ENCODE measurements at places on chromosomes 16 and 17.

DNA sequence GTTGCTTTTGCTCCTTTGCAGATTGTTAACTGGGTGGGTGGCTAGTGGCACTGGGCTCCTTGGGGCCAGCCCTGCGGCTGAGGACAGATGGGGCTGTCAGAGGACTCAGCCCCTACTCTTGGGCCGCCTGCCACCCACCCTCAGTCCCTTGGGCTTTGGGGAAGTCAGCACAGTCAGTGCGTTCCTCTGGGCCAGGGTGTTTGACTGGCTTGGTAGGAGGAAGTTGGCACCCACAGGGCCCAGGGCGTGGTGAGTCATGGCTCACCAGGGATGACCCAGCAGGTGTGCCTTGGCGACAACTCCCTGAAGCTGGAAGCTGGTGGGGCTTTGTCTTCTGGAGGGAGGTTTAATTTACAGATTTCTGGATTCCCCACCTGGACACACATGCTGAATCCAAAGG, 32.4 kb downstream of the HAPSTR1 start:
- no peak for DNase-seq

- peak; percentile 97 for DNase-seq
Observed at GRCh38 chr16:29811170-29811895, 660 bp upstream of the PRRT2 start.

GRCh38 chr17:6232732-6233101, 162.5 kb downstream of the WSCD1 start:
- peak; percentile 60 for DNase-seq

DNA sequence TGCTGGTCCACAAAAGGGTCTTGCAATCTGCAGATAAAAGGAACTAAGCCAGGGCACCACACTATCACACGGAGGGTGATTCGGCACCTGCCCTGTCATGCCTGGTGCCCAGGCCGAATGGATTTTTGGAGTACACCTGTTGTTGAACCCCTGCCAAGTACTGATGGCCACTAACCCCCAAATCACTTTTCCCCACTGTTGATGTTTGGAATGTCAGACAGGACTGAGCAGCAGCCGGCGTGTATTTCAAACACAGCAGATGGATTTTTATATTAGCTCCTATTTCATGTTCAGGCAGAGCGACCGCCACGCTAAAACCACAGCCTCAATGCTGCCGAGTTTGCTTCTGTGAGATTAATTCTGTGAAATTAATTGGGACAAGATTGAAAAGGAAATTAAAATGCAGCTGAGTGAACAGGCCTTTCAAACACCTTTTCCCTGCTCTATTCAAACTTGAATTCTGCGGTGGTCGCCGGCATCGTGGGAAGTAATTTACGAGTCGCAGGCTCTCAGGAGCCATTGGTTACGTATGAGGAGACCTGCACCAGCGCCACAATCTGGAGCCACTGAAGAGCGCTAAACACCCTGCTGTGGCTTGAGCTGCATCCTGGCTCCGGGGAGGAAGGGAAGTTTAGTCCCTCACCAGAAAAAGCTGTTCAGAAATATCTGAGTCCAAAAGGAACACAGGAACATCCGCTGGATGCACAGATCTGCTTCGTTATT, 48.5 kb downstream of the SNX11 start:
- no peak for DNase-seq

- peak; percentile 91 for DNase-seq
Observed at GRCh38 chr17:48048384-48049126, 396 bp downstream of the NFE2L1 start.

- no peak for DNase-seq
Observed at GRCh38 chr17:7177954-7178477, 1.2 kb downstream of the ASGR1 start.

DNA sequence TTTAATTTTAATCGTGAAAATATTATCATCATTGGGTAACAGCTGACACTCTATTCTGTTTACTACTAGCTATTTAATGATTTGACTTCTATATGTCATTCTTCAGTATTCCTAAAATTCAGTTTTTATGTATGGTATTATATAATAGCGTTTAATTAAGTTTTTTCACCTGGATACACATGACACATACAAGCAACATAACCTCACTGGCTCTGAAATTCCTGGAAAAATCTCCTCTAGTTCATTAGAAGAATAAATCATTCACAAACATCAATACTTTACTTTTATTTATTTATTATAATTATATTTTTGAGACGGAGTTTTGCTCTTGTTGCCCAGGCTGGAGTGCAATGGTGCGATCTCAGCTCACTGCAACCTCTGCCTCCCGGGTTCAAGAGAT, 44.0 kb downstream of the AKAP10 start:
- DNase-seq: no peak

DNA sequence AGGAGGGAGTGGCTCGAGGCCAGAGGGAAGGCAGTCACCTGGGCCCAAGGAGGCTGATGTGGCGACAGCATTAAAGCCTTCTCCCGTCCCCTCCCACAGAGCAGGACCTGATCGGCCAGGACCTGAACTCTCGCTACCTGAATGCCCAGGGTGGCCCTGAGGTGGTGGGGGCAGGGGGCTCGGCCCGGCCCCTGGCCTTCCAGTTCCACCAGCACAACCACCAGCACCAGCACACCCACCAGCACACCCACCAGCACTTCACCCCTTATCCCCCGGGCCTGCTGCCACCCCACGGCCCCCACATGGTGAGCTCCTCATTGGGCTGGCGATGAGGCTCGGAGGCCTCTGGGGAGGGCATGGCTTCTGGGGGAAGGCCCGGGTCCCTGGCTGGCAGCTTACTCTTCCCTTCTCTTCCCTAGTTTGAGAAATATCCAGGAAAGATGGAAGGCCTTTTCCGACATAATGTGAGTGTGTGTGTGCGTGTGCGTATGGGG, 6.4 kb downstream of the FBRS start:
- DNase-seq: no peak

GRCh38 chr16:83136924-83137323, 510.2 kb downstream of the CDH13 start:
- DNase-seq: no peak

- DNase-seq: no peak
Observed at GRCh38 chr16:31348579-31348978, 6.4 kb upstream of the ITGAX start.

GRCh38 chr17:48908853-48909394, 717 bp downstream of the UBE2Z start:
- peak; percentile 92 for DNase-seq

- DNase-seq: peak; percentile 63
Observed at GRCh38 chr16:55810451-55810961, 22.4 kb downstream of the CES1 start.

GRCh38 chr17:29590411-29591145, 1.1 kb upstream of the GIT1 start:
- DNase-seq: no peak

DNA sequence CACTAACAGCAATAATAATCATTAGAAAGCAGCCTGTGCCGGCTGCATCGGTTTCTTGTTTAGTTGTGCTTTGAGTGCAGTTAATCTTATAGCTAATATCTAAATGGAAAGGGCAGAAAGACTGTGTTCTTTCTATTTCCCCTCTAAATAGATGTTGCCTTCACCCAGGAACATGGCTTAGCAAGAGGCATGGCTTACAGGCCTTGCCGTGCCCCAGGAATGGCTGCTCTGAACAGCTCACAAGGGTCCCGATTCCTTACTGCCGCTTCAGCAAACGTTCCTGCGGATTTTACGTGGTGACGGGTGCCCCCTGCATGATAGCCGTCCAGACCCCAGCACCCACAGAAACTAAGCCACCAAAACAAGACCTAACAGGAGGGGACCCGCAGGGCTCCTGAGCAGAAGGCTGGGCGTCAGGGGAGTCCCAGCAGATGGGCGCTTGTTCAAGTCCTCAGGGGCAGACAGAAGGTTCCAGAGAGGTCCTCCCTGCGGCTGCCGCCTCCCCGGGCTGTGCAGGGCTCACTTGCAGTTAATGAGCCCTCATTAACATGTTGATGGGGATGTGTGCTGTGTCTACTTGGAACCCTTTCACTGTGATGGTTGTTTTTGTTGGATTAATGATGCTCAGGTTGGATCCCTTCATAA, 52.5 kb upstream of the ENPP7 start:
- no peak for DNase-seq

GRCh38 chr17:79314617-79315357, 240.2 kb downstream of the ENGASE start:
- no peak for DNase-seq

DNA sequence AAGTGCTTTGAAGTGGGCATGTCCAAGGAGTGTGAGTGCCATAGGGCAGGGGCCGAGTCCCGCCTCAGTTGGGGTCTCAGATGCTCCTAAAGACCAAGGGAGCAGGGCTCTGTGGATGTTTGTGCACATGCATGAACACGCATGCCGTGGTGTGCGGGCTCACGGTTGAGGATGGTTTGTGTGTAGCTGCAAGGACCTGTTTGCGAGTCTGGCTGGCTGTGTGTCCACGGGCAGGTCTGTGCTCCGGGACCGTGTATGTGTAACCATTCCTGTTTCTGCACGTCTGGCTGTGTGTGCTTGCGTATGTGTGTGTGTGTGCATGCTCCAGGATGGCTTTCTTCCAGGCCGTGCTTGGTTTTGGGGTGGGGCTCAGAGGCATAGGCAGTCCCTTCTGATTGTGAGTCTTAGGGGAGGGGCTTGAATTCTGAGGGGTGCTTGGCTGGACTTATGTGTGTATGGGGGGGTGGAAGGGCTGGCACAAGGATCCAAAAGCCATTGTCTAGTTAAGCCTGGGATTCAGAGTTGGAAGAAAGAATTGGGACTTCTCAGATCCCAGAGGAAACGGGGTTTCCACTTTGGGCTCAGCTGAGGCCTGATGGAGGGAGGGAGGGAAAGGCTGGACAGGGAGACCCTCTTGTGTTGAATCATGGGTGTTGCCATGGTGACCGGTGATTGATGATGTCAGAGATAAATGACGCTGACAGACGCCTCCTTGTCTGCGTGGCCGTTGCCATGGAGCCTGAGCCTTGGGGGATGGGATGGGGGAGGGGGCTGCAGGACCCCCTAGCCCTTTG, 14.4 kb downstream of the GJD3 start:
- no peak for DNase-seq

DNA sequence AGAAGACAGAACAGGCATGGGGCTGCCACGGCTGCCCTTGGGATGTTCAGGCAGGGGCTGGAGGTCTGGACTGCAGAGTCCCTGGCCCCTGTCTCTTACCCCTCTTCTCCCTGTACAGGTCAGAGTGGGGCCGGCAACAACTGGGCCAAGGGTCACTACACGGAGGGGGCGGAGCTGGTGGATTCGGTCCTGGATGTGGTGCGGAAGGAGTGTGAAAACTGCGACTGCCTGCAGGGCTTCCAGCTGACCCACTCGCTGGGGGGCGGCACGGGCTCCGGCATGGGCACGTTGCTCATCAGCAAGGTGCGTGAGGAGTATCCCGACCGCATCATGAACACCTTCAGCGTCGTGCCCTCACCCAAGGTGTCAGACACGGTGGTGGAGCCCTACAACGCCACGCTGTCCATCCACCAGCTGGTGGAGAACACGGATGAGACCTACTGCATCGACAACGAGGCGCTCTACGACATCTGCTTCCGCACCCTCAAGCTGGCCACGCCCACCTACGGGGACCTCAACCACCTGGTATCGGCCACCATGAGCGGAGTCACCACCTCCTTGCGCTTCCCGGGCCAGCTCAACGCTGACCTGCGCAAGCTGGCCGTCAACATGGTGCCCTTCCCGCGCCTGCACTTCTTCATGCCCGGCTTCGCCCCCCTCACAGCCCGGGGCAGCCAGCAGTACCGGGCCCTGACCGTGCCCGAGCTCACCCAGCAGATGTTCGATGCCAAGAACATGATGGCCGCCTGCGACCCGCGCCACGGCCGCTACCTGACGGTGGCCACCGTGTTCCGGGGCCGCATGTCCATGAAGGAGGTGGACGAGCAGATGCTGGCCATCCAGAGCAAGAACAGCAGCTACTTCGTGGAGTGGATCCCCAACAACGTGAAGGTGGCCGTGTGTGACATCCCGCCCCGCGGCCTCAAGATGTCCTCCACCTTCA, 11.7 kb downstream of the TUBB3 start:
- DNase-seq: no peak

GRCh38 chr16:68844211-68844564, 857 bp downstream of the TANGO6 start:
- no peak for DNase-seq

GRCh38 chr16:10100829-10101228, 81.4 kb downstream of the GRIN2A start:
- DNase-seq: no peak

- no peak for DNase-seq
Observed at GRCh38 chr16:10769381-10769780, 25.7 kb downstream of the NUBP1 start.

- no peak for DNase-seq
Observed at GRCh38 chr16:11634312-11634711, 33.9 kb upstream of the SNN start.

DNA sequence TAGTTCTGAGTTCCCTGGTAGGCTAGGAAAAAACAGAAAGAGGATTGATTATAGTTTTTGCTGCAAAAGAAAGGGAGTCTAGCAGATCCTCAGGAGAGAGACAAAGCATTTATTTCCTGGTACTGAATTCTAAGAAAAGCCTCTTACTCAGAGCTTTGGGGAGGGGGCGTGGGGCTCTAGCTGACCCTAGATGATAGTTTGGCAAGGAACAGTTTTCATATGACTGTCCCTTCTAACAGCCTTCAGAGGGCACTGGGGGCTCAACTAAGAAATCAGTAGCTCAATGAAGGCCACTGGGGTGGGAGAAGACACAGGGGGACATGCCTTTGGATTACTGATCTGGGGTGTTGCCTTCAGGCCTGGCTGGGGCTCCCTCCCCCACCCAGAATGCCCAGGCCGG, 4.0 kb downstream of the CA7 start:
- no peak for DNase-seq

- DNase-seq: no peak
Observed at GRCh38 chr17:74954665-74955421, 17.7 kb downstream of the HID1 start.

DNA sequence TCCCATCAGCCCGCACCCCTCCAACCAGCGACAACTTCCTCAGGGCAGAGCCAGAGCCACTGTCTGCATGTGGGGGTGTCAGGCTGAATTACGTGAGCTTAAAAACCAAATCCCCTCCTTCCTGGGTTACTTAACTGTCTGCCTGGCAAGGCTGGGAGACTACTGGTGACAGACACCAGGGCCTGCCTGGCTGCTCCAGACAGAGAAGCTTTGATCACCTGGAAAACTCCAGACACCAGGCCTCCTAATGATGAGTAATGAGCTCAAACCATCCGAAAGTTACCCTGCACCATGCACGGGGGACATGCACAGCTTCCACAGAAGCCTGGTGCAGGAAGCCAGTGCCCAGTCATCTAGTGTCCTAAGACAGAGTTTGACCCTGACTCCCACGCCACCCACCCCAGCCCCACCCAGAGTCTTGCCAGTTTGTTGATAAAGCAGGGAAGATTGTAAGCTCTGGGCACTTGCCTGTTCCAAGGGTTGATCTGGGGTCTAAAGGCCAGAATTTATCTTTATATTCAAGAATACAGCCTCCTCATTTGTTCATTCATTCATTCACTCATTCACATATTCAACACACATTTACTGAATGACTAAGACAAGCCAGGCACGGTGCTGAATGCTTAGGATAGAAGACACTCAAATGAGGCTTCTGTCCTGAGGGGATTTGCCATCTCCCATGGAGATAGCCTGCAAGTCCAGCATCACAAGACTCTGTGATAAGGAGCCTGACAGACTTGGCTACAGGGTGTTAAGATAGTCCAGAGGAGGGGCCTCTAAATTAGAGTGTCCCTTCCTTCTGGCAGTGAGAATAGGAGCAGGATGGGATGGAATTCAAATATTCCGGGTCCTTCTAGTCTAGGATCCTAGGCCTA, 7.2 kb upstream of the CCDC182 start:
- no peak for DNase-seq

GRCh38 chr16:82034981-82035612, at the start of gene HSD17B2:
Gene HSD17B2, plus strand, starts transcription at chr16:82035253. Its CDS starts 172 bp downstream, at chr16:82035425.
- no peak for DNase-seq

All from osteocyte (in vitro differentiated cells).